ENCODE measurements at places on chromosomes 5 and 9.

DNA sequence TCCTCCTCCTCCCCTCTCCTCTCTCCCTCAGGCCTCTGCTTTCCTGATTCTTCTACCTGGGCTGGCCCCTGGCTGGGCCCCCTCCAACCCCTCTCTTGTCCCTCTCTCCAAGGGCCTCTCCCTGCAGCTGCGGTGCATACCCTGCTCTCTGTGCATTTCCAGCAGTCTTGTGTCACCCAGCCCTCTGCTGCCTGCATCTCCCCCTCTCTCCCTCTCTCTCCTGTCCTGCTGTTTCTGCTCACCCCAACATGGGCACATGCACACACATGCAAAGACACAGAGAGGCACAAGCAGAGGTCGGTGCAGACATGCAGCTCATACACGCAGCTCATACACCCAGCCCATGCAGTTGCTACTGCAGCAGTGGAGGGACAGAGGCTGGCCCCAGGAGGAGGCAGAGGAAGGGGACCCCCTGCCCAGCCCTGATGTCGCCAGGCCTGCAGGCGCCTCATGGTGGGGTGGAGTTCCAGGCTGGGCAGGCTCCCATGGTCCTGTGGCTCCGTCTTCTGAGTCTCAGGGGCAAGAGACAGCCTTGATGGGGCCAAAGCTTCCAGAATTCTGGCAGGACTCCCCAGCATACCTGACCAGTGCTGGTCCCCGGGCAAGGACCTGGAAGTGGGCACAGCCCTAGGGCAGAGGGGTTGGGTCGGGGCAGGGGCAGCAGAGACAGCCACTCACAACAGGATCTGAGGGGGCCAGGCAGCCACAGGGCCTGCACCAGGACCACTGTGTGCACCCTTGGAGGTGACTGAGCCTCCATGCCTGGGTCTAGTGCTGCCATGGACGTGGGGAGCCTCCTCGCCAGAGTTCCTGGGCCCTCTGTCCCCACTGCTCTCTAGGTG, 216.9 kb downstream of the C9orf50 start:
- DNase-seq: no peak

- DNase-seq: no peak
Observed at GRCh38 chr5:103117471-103117991, 2.4 kb downstream of the GIN1 start.

DNA sequence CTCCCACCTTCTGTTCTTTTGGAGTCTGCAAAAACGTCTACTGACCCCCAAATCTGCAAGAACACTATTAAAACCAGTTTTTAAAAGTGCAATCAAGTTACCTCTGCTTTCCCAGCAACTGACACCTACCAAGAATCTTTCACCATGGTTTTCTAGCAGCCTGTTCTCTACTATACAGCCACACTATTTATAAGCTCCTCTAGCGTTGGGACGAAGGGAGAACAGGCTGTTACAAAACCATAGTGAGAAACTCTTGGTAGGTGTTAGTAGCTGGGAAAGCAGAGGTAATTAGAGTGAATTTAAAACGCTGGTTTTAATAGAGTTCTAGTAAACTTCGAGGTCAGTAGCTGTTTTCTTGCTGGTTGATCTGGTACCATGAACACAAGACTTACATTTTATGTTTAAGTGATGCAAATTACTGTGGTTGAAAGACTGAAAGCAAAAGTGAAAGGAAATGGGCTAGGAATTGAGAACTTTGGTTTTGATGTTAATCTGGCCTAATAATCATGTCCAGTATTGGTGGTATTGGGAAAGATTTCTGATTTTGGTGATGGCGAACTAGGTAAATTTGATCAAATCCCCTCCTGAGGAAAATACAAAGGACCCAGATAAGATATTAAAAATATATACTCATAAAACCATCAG, 5.3 kb downstream of the MROH2B start:
- no peak for DNase-seq

DNA sequence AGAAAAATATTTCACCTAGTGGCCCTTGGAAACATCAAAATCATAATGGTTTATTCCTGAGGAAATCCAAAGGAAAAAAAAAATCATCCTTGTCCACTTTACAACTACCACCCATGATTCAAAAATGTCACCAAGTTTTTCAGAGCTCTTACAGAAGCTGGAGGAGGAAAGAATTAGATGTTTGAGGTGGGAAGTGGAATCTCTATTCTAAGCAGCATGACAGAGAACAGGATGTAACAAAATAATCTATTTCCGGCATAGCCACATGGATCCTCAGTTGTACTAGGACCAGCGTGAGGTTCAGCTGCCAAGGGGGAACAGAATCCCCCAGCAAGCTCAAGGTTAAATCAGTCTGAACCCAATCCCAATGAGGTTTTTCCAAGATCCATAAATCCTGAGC, 40.2 kb downstream of the FBXW11 start:
- no peak for DNase-seq

DNA sequence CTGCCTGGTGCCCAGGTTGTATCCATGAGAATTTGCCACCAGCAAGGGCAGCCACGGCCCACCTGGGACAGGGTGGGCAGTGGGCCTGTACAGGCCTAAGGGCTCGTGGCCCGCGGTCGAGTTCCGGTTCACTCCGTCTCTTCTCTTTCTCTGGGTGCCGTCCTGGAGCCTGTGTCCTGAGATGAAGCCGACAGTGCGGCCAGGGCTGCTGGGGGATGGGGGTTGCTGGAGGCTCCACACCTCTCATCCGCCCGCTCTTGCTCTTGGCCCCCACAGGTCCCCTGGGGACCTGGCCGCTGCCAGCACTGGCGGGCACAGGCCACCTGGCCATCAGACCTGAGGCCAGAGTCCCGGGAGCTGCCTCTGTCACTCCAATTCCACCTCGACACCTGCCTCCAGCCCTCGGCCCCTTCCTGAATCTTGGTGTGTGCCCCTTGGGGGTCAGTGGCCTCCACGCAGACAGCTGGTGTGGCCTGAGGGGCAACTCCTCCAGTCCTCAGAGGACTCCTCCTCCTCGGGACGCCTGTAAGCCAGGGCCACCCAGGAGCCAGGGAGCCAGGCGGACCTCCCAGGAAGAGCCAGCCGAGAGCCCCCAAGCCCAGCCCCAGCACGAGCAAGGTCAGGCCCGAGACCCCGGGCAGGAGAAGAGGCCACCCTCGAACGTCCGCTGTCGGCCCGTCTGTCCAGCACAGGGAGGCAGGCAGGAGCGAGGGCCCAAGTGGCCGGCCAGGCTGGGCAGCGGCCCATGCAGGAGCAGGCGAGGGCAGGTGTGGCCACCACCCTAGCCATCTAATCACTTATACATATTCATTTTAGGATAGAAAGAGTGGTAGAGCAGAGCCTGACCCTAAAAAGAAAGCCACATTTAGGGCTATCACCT, 5.2 kb downstream of the LRRC26 start:
- no peak for DNase-seq

DNA sequence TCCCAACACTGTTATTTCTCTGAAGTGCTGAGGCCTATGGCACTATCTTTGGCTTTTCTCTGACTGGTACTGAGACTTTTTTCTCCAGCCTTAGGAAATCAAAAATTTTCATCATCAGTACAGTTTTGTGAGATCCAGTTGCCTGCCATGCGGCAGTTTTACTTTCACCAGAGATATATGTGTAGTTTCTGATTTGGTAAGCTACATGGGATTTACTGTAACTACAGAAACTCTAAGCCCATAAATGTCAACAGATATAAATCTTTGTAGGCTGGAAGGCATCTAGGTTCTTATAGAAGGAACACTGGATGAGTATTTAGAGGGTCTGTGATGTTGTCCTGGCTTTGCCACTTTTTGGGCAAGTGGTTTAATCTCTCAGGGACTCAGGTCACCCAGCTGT, 69.0 kb downstream of the DOCK2 start:
- DNase-seq: no peak
